Myocyte (in vitro differentiated cells): ENCODE measurements at places on chromosomes 4 and X.

- DNase-seq = no peak
Observed at GRCh38 chr4:66636349-66636748, 909.0 kb downstream of the CENPC start.

- DNase-seq = no peak
Observed at GRCh38 chr4:153499005-153499404, 32.8 kb downstream of the TMEM131L start.

GRCh38 chr4:1082215-1083182, 30.9 kb downstream of the RNF212 start:
- DNase-seq = peak; percentile 86

- DNase-seq = no peak
Observed at GRCh38 chrX:111447298-111447697, 35.3 kb upstream of the DCX start.

GRCh38 chr4:20370274-20370673, 118.6 kb downstream of the SLIT2 start:
- no peak for DNase-seq

- DNase-seq = no peak
Observed at GRCh38 chrX:112614640-112615039, 65.1 kb downstream of the LHFPL1 start.

GRCh38 chr4:87882861-87883260, 50.1 kb downstream of the MEPE start:
- no peak for DNase-seq

GRCh38 chrX:131841496-131842437, 181.3 kb upstream of the STK26 start:
- DNase-seq = peak; percentile 44

- DNase-seq = peak; percentile 1
Observed at GRCh38 chr4:143700416-143701352, at the start of gene FREM3. Gene FREM3, minus strand, starts transcription at chr4:143700675. Its CDS starts 0 bp downstream, at chr4:143700675.

DNA sequence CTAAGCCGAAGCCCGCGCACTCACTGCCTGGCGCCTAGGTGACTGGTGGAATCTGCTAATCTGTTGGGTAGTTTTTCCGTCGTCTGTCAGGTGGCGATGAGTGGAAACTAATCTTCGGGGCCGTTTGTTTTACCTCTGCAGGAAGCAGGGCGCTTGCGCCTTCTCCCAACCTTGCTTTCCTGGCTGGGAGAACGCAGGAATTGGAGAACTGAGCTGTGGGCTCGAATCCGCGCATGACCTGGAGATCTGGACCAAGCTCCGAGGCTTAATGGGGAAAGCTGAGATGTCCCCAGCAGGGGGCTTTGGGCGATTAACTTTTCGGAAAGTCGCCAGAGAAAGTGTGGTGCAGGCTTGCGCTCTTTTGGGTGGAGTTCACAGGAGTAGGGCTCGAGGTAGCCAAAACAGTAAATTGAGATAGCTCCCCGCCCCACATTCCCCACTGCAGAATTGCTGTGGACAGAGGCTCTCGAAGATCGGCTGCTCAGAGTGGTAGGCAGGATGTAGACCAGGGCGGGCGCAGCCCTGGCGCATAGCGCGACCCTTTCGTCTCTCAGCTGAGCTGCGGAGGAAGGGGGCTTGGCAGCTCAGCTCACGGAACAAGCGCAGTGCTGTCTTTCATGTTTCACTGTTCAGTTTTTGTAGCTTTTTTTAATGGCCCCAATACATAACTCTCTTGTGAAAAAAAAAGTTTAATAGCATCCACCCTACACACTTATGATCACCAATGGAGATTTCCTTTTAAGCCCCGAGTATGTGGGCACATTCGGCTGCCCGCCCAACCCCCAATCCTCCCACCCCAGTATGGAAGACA, 2.7 kb upstream of the FGF5 start:
- no peak for DNase-seq

- DNase-seq = no peak
Observed at GRCh38 chrX:18929775-18930174, 54.1 kb downstream of the PHKA2 start.

DNA sequence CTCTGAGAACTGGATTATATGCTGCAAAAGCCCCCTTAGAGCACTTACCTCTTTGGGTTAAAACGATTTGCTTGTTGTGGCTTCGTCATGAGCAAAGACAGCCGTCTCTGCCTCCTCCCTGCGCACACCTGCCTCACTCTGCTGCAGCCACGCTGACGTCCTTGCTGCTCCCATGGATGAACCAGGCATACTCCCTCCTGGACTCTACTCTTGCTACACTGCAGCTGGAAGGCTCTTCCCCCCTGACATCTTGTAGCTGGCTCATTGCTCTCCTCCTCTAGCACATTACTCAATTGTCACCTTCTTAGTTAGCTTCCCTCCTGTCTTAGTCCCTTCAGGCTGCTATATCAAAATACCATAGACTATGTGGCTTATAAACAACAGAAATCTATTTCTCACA, 59.3 kb downstream of the FAM114A1 start:
- DNase-seq = no peak

- no peak for DNase-seq
Observed at GRCh38 chr4:1534876-1535526, 128.8 kb upstream of the NKX1-1 start.

- no peak for DNase-seq
Observed at GRCh38 chrX:23380581-23380980, 45.9 kb downstream of the PTCHD1 start.

GRCh38 chr4:121737846-121738554, 27.0 kb downstream of the SMIM43 start:
- no peak for DNase-seq

DNA sequence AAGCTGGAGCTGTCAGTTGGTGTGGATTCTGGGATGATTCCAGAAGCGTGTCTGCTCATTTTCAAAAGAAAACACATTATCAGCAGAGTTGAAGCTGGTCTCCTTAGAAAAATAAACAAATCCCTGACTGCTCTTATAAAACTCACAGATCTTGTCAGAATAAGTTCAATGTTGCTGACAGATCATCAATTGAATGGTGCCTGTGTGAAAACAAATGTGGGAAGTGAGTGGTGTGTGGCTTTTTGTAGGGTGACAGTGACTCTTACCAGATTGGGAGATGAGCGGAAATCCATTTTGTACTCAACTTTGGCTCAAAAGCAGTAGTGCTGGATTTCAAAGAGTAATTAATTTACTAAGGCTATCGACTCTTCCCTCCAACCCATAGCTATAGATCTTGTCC, 807.8 kb downstream of the RAPGEF2 start:
- DNase-seq = no peak

DNA sequence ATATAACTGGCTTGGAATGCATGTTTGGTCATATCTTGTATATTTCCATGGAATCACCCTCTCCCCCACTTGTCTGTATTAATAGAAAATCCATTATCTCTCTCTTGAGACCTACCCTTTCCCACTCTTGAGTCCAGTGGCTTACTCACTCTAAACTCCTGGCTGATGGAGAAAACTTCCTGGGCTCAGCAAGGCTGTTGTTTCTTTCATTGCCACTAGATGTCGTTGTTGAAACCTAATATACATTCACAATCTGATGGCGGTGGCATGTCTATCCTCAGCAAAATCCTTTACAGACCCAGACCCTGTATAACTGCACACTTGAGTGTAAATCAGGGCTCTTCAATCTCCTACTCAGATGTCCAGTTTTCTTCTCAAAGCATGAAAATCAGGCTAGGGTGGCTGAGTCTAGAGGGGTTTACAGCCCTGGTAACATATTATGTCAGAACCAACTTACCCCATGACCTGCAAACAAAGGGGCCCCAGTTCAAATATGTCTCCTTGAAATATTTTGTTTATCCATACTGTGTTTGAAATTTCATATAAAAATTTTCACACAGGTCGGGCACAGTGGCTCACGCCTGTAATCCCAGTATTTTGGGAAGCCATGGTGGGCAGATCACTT, 70.0 kb upstream of the FAM241A start:
- DNase-seq = peak; percentile 52

DNA sequence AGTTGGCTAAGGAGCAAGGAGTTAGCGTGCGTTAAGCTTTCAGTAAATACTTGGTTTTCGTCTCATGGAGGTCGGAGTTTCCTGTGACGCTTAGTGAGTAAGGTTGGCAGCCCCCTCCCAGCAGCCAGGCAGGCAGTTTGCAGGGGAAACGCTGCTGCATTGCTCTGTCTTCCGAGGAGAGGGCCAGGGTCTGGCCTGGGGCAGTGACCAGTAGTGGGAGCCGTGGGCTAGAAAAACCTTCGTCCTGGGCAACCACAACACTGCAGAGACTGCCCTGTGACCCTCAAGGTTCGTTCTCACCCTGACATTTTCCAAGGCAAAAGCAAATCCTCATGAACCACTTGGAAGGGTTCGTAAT, 432 bp downstream of the TMEM175 start:
- no peak for DNase-seq

DNA sequence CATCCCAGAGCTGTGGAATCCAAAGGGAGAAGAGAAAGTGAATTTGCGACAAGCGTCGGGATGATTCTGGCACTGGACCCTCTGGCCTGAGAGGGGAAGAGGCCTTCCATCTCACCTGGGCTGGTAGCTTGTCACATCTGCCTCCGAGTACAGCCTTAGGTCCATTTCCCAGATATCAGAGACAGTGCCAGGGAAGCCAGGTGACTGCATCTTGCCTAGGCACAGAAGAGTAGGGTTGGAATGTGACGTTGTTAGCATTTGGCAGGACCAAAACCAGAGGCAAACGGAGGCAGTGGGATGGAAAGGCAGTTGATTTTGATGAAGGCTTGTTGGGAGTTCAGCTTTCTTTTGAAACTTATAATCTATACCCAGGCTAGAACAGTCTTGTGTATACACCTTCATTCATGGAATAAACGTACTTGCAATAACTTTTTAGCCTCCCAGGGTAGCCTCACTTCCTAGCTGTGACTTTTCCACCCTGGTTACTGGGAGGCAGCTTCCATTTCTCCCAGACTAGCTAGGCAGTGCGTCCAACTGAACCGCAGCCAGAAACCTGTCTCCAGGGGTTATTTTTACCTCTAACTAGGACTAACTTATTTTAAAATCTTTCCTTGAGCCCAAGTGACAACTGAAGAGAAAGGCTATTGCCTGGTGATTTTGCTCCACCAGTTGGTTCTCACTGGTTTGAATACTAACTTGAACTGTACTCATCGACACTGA, 5.9 kb downstream of the SOD3 start:
- no peak for DNase-seq

GRCh38 chr4:173528378-173529321, 1.4 kb downstream of the HAND2 start:
- no peak for DNase-seq

DNA sequence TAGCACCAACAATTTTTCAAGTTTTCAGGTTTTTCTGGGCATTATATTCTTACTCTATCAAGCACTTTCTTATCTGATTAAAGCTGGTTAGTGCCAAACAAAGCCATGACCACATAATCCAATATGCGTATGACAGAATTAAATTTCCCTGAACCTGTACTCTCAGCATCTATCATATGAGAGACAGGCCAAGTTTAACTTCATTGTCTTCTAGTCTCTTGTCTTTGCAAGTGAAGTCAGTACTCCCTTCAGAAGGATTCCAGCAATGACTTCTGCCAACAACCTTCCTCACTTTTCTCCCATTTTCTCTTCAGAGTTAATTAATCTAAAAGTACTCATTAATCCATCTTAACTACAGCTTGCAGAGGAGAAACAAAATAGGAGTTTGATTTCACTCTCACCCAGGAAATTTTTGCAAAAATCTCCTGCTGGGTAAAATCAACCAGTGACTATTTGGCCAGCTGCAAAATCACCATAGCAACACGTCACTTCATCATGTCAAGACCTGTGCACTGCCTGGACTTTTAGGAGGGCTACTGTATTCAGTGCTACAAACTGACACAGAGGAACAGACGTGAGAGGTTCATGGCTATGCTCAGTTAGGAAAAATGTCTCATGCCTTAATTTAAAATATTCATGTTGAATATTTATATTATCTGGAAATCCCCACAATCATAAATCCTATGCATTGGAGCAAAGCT, 208.4 kb downstream of the ANTXR2 start:
- DNase-seq = no peak

DNA sequence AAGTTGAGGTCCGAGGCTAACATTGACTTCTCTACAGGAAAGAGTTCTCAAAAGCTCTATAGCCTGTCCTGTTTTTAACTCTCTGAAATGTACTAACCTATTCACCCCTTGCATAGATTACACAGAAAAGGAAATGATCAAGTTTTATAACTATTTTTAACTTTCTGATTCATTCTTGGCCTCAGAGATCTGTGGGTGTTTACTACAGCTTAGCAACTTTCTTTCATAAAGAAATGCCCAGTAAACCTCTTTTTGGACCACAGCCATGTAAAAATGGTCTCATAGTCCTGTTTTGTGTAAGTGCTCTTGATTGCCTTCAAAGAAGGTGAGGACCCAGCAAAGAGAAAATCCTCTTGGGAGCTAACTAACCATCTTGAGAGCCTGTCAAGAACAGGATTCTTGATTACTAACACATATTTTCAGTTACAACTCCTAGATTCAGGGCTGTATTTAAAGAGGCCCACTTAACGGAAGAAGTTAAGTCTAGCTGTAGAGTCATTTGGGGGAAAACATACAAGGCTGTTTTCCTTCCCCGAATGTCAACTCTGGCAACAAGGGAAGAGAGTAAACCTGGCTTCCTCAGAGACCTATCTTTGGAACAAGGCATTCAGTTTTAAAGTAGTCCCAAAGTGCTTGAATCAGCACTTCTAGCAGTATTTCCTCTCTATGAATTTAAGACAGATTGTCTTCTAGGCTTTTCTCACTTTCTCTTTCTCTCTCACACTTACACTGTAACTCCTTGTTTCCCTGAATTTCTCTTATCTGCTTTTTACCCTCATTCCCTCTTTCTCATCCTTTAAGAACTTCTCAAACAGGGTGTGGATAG, 78.2 kb downstream of the IL21 start:
- DNase-seq = peak; percentile 13

GRCh38 chrX:16240231-16240905, 73.1 kb downstream of the MAGEB17 start:
- DNase-seq = no peak

- DNase-seq = peak; percentile 17
Observed at GRCh38 chrX:153598541-153599191, at the start of gene CCNQ. Gene CCNQ, minus strand, starts transcription at chrX:153599139. Its CDS starts 66 bp downstream, at chrX:153599073.

DNA sequence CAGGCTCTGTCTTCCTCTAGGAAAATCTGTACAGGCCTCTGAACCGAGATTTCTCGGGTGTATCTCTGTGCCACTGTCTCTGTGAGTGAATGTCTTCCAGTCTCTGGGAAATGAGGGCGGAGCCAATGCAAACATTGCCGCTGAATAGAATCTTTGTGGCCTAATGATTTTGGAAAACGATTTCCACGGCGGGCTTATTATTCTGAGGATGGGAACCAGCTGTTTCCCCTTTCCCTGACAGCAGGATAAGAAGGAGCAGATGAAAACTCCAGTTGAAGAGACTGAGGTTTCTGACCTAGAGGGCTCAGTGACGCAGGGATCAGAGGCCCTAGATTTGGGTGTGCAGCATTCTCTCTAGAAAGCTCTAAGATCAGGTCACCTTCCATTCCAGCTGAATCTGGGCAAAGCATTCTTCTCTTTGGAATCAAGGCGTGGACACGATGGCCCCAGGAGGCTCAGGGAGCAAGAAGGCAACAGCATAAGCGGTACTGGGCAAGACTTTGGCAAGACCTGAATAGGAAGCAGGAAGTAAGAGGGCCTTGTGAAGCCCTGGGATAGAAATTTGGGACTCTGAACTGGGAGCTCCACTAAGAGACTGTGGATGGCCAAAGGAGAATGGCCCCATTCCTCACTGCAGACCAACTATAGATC, 47.3 kb downstream of the PJA1 start:
- no peak for DNase-seq
